ENCODE measurements at places on chromosomes 12 and 14.

- no peak for DNase-seq
Measured at GRCh38 chr12:118035190-118036041, 18.9 kb downstream of the RFC5 start.

GRCh38 chr14:96616161-96616721 is 114.1 kb downstream of the PAPOLA start:
- no peak for DNase-seq

DNA sequence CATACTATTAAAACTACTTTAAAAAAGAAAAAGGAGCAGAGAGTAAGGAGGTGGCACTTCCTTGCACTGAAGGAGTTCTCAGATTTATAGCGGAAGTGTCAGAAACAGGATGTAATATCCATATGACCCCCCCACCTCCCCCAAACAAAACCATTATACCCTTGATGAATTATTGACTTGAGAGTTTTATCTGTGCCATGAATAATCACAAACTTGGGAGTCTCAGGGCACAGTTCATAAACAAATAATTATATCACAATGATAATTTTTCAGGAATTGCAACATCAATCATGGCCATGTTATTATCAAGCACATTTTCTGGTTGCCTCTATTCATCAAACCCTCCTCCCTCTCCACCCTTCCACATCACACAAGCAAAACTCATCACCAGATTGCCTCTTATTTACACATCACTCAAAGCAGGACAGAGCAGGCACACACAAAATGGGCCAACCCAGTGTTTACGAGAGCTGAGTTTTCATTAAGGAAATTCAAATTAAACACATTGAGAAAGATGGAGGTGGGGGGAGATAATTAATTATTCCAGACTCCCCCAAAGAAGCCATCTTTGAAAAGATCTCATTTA is 141.4 kb downstream of the EGLN3 start:
- no peak for DNase-seq

DNA sequence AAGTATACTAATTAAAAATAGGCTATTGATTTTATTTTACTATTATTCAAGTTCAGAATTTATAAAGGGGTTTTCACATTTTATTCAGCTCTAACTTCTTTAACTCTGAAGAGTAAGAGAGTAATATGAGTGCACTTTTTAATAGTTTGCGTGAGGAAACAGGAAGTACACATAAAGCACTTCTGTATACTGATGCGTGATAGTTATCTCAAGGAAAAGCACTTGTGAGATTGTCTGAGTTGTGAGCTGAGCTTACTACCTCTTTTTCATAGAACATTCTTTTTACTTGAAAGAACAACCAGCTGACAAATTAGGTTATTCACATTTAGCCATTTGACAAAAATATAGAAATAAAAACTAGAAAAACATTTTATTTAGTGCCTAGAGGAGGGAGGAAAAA is 1.9 kb downstream of the RAD51AP1 start:
- no peak for DNase-seq

GRCh38 chr12:84551373-84551772 is 361.2 kb downstream of the SLC6A15 start:
- no peak for DNase-seq

DNA sequence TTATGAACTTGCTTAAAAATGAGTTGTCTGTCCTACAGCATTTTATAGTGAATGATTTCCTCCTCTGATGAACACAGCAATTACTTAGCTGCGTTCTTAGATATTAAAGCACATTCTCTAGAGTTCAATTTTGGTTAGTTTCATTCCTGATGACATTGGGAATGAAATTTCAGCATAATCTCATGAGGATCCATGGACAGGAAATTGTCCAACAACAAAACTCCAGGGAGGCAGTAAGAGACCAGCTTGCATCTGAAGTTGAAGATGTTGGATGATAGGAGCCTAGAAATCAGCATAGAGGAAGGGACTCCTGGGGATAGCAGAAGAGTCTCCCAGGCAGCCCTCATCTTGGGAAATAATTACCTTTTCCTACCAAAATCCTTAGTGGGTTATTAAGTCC is 128.7 kb upstream of the RAP1B start:
- no peak for DNase-seq

DNA sequence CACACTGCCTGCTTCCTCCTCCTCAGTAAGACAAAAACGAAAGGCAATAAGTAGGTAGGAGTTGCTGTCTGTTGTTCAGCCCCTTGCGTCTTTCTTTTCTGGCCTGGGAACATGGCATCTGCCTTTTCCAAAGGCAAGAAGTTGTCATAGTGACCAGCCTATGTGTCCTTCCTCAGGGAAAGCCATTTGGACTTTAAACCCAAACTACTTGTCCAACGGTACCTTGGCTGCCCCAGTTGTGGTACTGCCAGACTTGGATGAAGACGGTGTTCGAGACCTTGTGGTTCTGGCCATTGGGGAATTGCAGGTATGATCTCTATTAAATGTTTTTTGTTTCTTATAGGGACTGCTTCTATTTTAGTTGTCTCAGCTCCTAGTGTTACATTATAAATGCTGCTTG is 18.5 kb downstream of the FAM234B start:
- no peak for DNase-seq

DNA sequence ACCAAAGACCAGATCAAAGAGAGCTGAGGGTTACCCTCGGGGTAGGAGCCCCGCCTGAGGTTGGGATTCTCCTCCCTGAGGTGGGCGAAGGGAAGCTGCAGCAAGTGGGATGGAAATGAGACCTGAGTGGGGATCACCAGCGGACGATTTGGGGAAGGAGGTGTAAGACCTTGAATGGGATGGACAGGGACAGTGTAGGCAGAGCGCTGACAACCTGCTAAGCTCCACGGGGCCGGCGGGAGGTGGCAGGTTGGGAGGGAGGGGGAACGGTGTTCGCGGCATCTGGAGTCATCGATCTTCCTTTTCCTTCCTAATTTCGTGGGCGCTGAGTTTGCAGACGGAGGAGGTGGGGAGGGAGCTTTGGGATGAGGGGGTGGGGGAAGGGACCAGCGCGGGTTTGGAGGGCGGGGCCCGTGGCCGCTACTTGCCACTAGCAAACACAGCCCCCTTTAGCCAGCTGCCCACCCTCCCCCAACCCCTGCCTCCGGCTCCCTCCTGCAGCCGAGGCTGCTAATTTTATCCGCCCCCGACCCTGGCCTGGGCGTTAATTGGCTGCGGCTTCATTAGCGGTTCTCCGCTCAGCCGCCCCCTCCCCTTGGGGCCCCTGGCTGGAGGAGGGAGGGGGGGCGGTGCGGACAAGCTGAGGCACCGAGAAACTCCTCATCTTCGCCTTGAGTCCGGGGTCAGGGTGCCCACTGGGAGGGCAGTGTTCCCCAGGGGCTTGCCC is 2.8 kb upstream of the SHMT2 start:
- DNase-seq = no peak

Measured in bronchial epithelial cell (primary cell).